Activated T-cell treated with anti-CD3 and anti-CD28 coated beads, Interleukin-2, amount 50 U/mL, for 4 hours (primary cell): ENCODE measurements at places on chromosomes 4 and X. TPM values are rescaled to one million over a fixed set of nuclear protein-coding genes. Genes with fewer than 3 reads are reported as not detected.

DNA sequence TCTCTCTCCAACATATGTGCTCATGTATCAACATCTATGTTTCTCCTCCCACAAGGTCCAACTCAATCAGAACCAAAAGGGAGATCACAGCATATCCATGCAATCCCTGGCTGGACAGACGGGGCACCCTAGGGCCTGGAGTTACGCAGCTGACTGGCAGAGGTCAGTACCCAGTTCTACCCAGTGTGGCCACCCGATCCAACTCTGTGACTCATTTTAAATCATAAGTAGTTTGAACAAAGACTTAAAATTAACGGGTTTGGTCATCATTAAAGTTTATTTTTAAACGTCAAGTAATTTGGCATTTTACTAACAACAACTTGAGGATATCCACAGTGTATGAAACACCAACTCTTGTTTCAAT, 59.5 kb downstream of the APBB2 start:
- no peak for DNase-seq

The NSG1 gene
- 1.9 TPM for total RNA-seq

The FGFRL1 gene
- 29.6 TPM for total RNA-seq

The PITX2 gene
- total RNA-seq = not detected

The KLHL15 gene
- total RNA-seq = 11.8 TPM

The SOWAHD gene
- total RNA-seq = 0.18 TPM

GRCh38 chr4:120769227-120769626, 153.3 kb downstream of the PRDM5 start:
- DNase-seq = no peak
